ENCODE measurements at places on chromosomes 13 and 19.

DNA sequence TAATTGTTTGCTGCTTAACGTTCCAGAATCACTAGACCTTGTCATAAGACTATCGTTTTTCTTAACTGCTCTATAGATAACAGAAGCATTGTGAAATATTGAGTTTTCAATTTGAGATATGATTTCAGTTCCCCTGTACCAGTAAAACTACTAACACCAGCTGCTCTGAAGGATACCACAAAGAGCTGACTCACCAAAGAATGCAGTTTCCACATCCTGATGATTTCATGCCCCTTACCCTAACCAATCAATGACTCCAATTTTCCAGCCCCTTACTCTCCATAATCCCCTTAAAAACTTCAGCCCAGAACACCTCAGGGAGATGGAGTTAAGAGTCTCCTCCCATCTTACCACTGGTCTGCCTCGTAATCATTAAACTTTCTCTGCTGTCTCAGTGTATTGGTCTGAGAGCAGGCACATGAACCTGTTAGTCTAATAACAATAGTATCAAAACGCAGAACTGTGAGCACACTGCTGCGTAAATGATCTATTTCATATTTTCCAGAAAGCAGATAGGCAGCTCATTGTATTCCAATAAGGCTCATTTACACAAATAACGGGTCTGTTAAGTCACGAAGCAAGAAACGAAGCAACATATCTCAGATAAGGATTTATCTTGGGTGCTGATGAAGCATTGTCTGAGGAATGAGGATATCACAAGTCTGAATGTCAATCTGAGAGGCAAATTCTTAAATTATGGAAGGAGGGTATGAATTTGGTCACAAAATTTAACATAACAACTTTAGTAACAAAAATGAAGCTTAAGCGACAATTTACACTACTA lies 14.1 kb upstream of the CCNA1 start:
- no peak for DNase-seq

- no peak for DNase-seq
Measured at GRCh38 chr13:30806784-30807183, 71.4 kb downstream of the ALOX5AP start.

- no peak for DNase-seq
Measured at GRCh38 chr19:8110931-8111330, 38.5 kb downstream of the FBN3 start.

DNA sequence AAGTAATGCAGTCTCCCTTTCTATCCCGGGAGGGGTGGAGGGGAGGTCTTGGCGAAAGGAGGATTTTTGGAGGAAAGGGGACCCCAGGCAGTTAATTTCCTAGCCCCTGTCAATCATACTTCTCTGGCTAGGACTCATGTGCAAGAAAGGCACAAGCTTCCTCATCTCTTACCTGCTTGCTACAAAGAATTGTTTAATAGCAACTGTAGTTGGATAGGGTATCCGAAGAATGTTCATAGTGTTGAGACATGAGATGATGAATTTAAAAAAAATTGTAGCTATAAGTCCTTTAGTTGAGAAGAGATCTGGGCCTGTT lies 525 bp downstream of the BORA start:
- DNase-seq, result no peak

DNA sequence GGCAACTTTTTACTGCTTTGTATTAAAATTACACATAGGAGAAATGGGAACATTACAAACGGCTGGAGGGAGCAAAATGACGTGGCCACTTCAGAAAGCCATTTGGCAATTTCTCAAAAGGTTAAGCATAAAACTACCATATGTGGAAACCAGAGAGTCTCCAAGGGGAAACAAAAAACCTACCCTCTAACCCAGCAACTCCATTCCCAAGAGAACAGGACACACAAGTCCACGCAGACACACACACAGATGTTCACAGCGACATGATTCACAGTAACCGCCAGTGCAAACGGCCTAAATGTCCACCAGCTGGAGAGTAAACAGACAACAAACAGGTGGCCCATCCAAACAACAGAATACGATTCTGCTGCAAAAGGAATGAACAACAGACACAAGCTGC lies 37.2 kb downstream of the STK24 start:
- no peak for DNase-seq

GRCh38 chr13:51202477-51203046 lies 19.6 kb upstream of the FAM124A start:
- DNase-seq, result no peak

GRCh38 chr13:60759499-60759898 lies 362.5 kb downstream of the TDRD3 start:
- no peak for DNase-seq

- no peak for DNase-seq
Measured at GRCh38 chr13:95099541-95099940, 201.7 kb downstream of the ABCC4 start.

DNA sequence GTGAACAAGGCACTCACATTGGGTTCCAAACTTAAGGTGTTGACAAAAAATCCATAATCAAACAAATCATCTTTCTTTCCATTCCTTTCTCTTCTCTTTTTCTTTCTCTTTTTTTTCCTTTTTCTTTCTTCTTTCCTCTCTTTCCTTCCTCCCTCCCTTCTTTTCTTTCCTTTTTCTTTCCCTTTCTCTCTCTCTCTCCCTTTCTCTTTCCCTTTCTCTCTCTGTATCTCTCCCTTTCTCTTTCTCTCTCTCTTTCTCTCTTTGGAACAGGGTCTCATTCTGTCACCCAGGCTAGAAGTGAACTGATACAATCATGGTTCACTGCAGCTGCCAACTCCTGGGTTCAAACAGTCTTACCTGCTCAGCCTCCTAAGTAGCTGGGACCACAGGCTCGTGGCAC lies 12.5 kb downstream of the C19orf18 start:
- DNase-seq, result no peak

- DNase-seq, result no peak
Measured at GRCh38 chr19:46659151-46660007, 1.6 kb downstream of the DACT3 start.

GRCh38 chr19:871446-872265 lies 12.2 kb downstream of the CFD start:
- DNase-seq, result peak; percentile 38

DNA sequence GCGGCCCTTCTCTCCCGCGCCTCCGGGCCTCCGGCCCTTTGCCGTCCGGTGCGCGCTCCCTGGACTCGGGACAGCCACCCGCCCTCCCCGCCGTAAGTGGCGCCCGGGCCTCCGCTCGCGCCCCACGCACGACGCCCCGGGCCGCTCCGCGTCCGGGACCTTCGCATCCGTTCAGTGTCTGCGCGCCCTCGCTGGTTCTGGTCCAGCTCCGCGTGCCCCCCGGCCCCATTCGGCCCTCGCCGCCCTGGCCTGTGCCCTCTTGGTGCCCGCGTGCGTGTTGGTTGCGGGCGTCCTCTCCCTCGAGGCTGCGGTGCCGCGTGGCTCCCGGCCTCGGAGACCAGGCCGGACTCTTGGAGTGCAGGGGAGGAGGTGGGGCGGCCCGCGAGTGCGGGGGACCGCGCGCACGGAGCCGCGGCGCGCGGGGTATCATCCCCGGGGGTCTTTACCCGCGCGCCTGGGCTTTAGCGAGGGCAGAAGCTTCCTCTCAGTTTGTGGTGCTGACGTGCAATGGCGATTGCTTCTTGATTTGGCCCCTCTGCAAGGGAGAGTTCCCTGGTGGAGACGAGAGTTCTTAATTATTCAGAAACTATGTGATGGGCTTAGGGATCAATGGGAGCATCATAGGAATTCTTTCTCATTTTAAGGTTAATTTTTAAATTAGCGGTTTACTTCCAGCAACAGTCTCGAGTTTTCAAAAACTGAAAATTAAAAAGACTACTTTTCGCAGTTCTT lies 757 bp downstream of the WASF3 start:
- no peak for DNase-seq

GRCh38 chr13:61700620-61701019 lies 285.0 kb upstream of the PCDH20 start:
- no peak for DNase-seq

- no peak for DNase-seq
Measured at GRCh38 chr19:58578012-58578925, 5.1 kb upstream of the MZF1 start.

- DNase-seq, result no peak
Measured at GRCh38 chr13:80070024-80070703, 270.8 kb downstream of the SPRY2 start.

GRCh38 chr13:74466020-74466419 lies 331.8 kb upstream of the KLF12 start:
- no peak for DNase-seq

GRCh38 chr19:3073159-3073563 lies 10.9 kb upstream of the TLE5 start:
- DNase-seq, result no peak

DNA sequence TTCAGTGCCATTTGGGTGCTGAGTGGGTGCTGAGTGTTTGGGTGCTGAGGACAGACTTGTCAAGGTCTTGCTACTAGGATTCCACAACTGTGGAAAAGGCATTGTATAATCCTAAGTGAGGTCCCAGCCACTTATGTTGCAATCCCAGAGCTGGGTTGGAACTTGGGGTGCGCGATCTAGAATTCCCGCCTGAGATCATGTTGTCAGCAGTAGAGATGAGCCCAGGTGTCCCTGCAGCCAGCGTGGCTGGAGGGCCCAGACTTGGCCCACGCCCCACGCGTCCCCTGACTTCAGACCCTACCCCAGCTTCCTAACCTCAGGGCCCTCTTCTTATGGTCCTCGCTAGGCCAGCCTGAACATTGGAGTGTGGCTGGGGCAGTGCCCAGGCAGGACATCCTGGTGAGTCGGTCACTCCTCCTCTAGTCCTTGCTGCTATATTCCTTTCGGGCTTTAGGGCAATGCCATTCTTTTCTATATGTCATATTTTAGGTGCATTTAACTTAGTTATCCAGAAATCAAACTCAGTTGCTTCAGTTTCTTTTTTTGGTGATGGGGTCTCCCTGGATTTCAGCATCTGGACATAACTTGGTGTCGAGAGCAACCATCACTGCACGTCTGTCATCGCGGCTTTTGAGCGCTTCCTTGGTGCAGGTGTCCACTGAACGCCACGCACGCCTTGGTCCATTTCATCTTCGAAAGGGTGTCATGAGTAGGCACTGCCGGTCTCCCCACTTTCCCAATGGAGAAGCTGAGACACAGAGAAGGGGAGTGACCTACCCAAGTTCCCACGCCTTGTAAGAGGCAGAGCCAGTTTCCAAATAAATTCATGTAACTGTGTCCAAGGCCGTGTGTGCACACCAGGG lies 46.4 kb upstream of the F7 start:
- no peak for DNase-seq

- no peak for DNase-seq
Measured at GRCh38 chr13:111590796-111591195, 270.4 kb downstream of the TEX29 start.

DNA sequence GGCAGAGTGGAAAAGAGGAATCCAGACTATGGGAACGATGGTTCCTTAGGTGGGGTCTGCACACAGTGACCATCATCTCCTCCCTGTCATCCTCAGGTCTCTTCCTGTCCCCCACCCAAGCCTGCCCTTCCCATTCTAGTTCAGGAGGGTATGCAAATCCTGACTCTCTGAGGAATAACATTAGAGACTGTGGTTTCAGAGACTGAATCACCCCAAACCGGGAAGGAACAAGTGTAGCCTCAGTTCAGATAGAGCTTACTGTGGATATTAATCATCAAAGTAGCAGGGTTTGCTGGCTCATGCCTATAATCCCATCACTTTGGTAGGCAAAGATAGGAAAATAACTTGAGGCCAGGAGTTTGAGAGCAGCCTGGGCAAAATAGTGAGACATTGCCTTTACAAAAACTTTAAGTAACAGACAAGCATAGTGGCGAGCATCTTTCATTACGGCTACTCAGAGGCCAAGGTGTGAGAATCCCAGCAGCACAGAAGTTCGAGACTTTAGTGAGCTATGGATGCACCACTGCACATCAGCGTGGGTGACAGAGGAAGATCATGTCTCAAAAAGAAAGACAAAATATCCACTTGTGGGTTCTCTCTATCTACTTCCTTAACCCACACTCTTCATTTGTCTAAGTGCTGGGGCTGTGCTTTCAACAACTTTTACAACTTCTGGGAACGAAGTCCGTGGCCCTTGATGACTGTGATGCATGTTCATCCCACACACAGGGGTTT lies 19.3 kb upstream of the LGALS13 start:
- no peak for DNase-seq

Data from CD4-positive, CD25-positive, alpha-beta regulatory T cell (primary cell).